ENCODE measurements at places on chromosomes 6 and 20.

GRCh38 chr6:64000818-64001491 is 365.4 kb downstream of the PHF3 start:
- no peak for DNase-seq

DNA sequence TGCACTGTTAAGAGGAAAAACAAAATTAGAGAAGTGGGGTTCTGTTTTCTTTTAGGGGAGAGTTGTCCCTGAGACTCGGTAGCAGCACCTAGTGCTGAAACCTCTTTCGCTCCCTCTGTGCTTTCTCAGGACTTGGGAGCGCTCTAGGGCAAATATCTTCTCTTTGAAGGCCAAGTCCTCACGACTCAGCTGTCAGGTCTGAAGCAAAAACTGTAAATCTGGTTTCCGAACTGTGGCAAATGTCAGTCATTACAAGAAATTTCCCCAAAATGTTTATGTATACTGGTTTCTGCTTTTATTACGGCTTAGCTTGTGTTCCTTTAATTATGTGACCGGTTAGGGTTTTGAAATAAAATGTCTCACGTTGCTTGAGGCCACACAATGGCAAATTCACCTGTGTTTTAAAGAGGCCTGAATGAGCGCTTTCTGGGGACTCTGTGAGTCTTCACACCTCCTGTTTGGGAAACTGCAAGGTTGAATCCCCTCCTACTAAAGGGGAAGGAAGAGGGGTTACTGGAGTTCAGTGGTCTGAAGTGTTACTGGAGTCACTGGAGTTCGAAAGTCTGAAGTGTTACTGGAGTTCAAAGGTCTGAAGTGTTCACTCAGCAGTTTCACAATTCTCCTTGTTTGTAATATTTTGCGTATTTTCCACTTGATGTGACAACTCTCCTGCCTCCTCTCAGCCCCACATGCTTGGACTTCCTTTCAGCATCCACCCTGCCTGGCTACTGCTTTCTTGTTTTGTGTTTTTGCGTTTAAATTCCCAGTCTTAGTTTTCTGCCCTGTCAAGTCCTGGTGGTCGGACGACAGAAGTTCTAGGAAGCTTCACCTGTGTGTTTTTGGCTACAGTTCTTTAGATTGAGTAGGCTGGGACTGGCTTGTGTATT is 1.6 kb downstream of the SMPDL3A start:
- no peak for DNase-seq

DNA sequence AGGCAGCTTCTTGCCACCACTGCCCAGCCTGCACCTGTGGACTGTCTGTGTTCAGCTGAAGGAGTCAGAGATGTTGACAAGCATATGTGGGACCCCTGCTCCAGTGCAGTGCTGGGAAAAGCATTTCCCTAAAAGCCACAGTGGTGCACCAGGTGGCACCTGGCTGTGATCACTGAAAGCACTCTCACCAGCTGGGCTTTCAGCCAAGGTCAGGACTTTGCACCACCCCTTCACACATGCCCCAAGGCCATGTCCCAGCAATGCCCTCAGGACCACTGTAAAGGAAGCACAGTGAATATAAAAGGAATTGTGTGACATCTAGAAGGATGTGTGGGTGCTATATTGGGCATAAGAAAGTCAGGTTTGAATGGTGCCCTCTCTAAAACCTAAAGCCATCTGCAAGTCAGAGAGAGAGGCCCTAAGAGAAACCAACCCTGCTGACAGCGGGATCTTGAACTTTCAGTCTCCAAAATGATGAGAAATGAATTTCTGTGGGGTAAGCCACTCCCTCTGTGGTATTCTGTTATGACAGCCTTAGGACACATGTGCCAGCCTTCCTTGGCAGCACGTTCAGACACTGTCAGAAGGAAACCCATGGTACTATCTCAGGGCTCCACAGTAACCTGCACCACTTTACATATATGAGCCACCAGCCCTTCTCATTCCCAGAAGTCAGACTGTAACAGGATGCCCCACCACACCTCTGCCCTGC is 30.7 kb downstream of the CBLN4 start:
- DNase-seq, result no peak

DNA sequence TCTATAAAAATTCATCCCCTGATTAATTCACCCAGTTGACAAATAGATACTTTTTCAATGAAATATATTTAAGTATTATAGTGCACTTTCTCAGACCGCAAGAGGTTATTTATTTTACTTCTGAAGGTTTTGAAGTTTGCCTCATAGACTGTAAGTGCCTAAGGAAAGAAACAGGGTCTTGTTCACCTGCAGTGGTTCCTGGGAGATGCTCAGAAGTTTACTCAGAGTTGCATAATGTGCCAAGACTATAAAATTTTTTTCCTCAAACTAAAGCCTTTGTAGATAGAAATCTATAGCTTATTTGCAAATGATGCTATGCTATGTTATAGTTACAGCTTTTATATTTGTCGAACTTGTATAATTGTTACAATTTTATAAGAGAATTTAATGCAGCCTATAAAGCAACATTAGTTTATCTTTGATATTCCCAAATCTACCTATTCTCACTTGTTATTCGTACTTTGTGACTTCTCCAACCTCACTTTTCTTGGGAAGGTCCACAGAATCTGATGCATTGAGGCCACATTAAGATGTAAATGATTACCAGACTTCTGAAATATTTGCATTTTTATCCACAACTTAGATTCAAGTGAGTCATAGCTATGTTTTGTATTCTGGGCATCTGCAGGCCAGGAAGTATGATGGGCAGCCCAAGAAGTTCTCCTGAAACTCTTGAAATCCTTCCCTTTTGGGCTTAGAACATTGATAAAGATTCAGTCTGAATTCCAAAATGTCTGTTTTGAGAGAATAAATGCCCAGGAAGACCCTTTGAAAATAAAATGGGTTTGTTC is 35.7 kb downstream of the KCNQ5 start:
- DNase-seq, result no peak

- DNase-seq, result no peak
Observed at GRCh38 chr6:1667805-1668175, 58.1 kb downstream of the FOXC1 start.

DNA sequence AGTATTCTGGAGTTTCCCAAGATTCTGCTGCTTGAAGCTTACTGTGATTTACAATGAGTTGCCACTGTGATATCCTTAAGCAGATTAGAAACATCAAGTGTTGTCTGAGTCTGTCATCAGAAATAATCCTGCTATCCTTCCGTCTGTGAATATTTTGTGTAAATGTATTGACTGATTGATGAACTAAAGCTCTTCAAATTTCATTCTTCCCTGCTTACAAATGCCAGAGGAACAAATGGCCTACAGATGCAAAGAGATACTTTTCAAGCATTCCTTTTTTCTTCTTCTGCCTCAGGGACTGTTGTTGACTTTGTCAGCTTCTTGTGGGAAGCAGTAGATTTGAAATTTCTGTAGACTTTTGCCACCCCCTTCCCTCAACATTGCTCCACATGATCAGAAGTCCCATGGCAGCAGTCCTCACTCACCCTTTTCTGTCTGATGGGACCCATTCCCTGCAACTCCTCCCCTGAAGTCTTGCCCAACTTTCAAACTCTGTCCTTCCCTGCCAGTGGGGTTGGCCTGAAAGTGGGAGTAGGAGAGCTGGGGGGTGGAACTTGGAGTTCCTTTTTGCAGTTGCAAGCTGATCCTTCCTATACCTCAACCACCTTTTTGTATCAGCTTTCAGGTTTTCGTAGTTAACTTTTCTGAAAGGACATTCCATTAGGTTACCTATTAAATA is 38.5 kb upstream of the MLIP start:
- no peak for DNase-seq

GRCh38 chr6:169220068-169220964 is 33.3 kb downstream of the THBS2 start:
- DNase-seq, result no peak

DNA sequence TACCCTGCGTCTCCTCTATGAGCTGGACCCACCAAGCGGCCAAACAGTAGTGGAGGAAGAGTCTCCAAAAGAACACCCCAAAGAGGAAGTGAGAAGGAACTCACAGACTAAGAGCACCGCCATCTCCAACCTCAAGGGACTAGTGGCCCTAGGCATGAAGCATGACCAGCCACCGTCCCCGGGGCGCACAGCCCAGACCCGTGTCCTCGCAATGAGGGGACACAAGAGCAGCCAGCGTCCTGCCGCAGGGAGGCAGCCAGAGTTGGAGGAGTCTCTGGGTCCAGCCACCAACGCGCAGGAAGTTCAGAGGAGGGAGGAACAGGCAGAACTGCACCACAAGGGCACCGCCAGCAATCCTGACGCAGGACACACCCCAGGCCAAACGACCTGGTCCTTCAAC is 72.6 kb downstream of the TAF4 start:
- no peak for DNase-seq

DNA sequence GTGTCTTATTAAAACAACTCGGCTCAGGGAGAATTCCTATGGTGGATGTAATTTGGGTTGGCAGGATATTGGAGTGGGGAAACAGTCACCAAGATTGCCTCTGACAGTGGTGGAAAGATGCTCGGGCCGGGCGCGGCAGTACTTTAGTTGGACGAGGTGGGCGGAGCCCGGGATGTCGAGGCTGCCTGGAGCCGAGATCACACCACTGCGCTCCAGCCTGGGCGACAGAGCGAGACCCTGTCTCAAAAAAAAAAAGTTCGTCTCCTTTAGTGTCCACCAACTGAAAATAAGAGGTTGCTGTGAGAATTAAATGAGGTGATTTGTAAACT is 621 bp downstream of the NOL7 start:
- no peak for DNase-seq

DNA sequence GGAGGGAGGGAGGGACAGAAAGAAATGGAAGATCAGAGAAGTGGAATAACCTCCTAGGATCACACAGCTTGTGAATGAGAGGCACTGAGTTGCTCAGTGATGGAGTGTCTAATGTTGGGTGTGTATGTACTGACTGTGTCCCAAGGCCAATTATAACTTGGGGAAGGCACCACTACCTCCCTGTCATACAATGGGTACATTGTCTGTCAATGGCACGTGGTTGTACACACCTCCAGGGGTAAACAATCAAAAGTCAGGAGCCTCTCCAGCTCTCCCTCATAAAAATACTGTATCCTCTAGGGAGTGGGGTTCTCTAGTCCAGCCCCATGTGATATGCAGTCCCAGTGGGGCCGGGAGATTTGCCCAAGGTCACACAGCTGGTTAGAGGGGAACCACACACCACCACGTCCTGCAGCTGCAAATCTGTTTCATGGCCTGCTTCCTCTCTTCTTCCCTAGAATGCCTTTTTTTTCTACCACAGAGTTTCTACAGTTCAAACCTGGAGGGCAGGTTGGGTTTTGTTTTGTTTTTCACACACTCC is 112.5 kb downstream of the SNX5 start:
- DNase-seq, result no peak

GRCh38 chr20:36875702-36876472 is at the start of gene TLDC2:
Gene TLDC2 (plus strand): TSS chr20:36876138. CDS start chr20:36876175, 37 bp downstream.
- no peak for DNase-seq

DNA sequence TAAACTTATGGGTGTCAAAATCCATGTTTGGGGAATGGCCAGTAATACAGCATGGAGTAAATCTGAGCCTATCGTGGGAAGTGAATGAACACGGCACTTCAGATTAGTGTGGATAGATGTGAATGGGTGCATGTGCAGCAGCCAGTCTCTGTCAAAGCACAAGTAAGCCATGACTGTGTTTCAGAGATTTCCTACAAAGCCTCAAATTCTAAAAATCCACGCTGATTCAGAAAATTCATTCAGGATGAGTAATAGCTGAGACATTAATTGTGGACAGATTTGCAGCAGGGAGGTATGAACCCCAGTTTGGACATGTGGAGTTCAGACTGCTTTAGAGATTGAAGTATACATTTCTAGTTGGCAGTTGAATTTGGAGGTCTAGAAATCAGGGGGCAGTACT is 115.1 kb downstream of the QKI start:
- DNase-seq, result no peak

GRCh38 chr20:44651684-44652423 is at the start of gene ADA:
Gene ADA (minus strand): TSS chr20:44651699. CDS start chr20:44651607, 92 bp downstream.
- no peak for DNase-seq

DNA sequence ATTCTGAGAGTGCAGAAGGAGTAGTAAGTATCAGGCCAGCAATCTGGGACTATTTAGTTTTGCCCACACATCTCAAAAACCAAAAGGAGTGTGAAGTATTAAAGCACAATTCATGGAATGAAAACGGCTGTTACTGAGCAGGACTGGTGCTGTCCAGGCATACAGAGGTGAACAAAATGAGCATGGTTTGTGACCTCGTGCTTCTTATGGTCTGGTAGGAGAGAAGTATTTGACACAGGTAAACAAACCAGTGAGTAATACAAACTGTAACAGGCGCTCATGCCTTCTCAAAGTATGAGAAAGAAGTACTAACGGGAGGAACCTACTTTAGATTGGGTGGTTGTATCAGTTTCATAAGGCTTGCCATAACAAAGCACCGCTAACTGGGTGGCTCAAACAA is 17.5 kb upstream of the NRN1 start:
- DNase-seq, result no peak

GRCh38 chr6:155527443-155527842 is 71.8 kb upstream of the NOX3 start:
- DNase-seq, result no peak

DNA sequence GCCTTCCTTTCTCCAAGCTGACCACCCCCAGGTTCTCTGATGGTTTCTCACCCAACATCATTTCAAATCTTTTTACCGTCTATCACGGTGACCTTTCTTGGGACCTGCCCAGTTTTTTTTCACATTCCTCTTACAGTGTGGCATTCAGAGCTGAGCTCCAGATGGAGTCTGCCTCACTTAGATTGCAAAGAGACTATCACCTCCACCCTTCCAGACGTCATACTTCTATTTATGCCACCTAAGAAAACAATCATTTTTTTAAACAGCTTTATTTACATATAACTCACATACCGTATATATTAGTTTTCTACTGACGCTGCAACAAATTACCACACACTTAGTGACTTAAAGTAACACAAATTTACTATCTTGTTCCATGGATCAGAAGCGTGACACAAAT is 32.3 kb upstream of the CTNNBL1 start:
- no peak for DNase-seq

GRCh38 chr20:50753152-50753551 is 21.8 kb downstream of the PARD6B start:
- DNase-seq, result no peak

DNA sequence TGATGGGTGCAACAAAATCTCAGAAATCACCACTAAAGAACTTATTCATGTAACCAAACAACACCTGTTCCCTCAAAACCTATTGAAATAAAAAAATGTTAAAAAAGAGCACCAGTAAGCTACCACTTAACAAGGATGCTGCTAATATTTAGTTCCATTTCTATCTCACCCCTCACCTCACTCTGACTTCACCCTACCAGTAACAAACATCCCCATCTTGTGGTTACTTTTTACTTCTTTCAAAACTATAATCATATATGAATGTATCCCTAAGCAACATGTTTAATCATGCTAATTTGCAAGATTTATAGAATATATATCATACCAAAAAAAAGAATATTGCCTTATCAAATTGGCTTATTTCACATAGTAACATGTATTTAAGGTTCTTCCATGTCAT is 27.4 kb upstream of the SLC24A3 start:
- DNase-seq, result no peak

DNA sequence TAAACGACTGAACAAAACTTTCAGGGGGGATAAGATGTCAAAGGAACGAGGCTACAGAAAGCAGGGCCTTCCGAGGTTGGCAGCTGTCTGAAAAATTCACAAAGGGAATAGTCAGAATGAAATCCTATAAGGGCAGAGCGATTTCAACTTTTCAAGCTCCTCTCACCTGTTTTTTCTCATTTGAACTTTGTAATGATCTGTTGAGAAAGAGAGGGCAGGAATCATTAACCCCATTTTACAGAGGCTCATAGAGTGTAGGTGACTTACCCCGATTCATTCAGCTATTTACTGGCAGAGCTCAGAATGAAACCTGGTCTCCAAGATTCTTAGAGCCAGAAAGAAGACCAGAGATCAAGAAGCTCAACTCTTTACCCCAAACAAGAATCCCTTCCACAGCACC is 266.1 kb upstream of the ARID1B start:
- DNase-seq, result no peak

Measured in coronary artery (tissue), 2 donors.